Germinal center (tissue), 1 donor: ENCODE measurements at places on chromosomes 2 and 18.

DNA sequence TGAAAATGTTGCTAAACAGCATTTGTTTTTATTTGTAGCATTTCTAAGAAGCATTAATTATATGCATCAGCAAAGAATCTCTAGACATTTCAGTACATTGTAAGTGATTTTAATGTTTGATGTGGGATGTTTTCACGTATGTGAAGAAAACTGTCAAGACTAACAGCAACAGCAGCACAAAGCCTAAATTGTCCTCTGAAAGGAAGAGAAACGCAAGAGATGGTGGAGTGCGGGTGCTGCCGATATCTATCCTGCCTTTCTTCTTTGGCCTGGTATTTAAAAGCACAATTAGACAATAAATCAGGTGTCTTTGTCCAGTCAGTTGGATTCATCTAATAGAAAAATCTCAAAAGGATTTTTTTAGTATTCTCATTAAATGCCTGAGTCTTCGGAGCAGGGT is 3.1 kb downstream of the TWIST2 start:
- DNase-seq, result no peak

- DNase-seq, result no peak
Measured at GRCh38 chr2:217418090-217418489, 558.2 kb upstream of the TNP1 start.

- DNase-seq, result no peak
Measured at GRCh38 chr2:143730953-143731260, 601.7 kb downstream of the ARHGAP15 start.

GRCh38 chr2:133774654-133775015 is 206.4 kb upstream of the NCKAP5 start:
- no peak for DNase-seq

GRCh38 chr2:176178038-176178756 is 10.3 kb upstream of the HOXD1 start:
- DNase-seq, result no peak

DNA sequence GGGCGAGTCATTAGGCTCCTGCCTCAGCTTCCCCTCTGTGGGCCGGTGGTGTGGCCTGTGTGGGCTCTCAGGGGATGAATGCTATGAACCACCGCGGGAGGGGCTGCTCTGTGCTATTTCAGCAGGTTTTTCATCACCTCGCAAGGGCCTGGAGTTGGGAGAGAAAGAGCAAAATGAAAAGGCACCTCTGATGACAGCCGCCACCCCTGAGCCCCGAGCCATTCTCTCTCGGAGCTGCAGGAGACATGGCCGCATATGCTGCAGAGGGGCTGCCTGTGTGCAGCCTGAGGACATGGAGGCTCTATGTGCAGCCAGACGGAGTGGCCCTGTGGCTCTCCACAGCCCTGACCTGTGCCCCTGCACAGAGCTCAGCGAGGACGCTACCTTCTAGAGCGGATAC is 96.2 kb upstream of the CTDP1 start:
- no peak for DNase-seq

DNA sequence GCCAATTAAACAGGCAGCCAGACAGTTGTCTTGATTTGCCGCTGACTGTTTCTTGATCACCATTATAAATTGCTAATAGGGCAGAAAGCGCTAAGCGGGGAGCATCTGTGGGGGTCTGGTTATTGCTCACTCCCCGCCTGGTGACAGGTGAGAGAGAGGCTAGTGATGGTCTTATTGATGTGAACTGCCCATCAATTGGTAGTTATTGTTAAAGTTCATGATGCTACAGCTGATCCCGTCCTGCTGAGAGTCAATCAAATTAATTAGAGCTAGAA is 148.5 kb downstream of the LNPK start:
- no peak for DNase-seq

GRCh38 chr2:199738727-199739412 is 112.1 kb downstream of the FTCDNL1 start:
- no peak for DNase-seq

- DNase-seq, result no peak
Measured at GRCh38 chr18:79634593-79635426, 44.8 kb upstream of the CTDP1 start.

- DNase-seq, result no peak
Measured at GRCh38 chr2:209499069-209499468, 75.2 kb downstream of the MAP2 start.

DNA sequence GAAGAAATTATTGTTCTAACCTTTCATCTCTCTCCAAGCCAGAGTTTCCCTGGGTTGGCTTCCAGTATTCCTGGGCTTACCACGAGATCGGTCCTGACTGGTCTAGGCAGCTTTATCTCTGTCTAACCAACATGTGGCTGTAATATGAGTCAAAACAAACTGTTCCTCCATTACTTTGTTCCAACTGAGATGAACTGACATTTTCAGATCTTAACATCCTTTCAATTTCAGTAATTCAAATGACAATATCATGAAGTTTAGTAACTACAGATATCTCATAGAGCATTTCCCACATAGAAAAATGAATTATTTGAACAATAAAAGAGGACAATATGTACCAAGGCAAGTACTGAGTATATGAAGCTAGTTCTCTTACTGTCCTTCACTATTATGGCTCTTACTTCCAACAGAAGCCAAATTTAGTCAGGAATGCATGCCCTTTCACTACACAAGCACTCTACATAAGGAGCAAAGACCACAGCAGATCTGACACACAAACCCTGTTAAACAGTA is 15.5 kb downstream of the SLC25A12 start:
- no peak for DNase-seq

DNA sequence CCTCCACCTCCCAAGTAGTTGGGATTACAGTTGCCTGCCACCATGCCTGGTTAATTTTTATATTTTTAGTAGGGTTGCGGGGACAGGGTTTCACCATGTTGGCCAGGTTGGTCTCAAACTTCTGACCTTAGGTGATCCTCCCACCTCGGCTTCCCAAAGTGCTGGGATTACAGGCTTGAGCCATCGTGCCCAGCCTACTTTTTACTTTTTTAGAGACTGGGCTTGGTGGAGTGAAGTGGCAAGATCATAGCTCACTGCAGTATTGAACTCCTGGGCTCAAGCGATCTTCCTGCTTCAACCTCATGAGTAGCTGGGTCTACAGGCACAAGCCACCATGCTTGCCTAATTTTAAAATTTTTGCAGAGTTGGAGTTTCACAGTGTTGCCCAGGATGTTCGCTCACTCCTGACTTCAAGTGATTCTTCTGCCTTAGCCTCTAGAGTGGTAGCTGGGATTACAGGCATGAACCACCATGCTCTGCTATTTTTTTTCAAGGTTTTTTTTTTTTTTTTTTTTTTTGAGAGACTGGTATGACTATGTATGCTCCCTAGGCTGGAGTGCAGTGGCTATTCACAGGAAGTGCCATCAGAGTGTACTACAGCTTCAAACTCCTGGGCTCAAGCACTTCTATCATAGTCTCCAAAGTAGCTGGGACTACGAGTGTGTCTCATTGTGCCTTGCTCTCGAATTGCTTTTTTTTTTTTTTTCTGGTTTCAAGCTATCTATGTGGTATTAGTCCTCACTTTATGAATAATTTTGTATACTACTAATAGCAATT is 11.9 kb downstream of the MSH2 start:
- DNase-seq, result no peak

- no peak for DNase-seq
Measured at GRCh38 chr2:86815611-86816010, 24.9 kb upstream of the CD8A start.

- DNase-seq, result no peak
Measured at GRCh38 chr2:31893094-31893493, 117.7 kb downstream of the MEMO1 start.

GRCh38 chr2:216911886-216912285 is 52.0 kb upstream of the TNP1 start:
- DNase-seq, result no peak

- DNase-seq, result no peak
Measured at GRCh38 chr2:61380056-61380881, 90.6 kb downstream of the USP34 start.

DNA sequence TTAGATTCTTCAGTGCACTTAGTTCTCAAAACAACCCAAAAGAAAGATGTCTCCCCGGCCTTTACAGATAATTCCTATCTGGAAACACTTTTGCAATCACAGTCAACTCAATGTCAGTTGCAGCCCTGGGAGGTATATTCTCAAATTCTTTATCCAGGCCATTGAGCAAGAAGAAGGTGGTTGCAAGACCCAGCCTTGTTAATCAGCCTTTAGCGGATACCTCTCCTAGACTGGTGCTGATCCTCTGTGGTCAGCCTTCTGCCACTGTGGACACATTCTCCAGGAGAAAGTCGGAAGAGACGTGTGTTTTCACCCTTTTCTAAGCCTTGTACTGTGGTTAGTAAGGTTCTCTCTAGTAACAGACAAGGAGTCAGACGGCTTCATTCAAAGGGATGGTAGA is 7.8 kb upstream of the FZD7 start:
- no peak for DNase-seq
